ENCODE measurements at places on chromosomes 2 and 18.

DNA sequence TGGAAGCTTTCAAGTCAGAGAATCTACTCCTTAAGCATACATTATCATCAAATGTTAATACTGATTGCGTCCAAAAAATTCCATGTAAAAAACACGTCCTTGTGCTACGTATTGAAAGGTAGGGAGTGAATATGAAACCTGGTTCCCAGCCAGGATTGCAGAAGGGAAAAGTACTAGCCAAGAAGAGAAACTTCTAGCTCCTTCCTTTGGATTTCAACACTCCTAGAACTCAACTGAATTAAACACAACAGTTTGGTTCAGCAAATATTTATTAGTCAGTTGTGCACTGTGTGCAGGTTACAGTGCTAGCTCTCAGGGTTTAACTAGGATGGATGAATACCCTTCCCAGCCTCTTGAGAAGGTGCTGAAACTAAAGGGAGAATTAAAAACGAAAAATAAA, 33.9 kb upstream of the FHL2 start:
- DNase-seq, result no peak

- DNase-seq, result no peak
Measured at GRCh38 chr2:111173856-111174255, 53.1 kb downstream of the BCL2L11 start.

- no peak for DNase-seq
Measured at GRCh38 chr2:28350196-28350595, 42.5 kb upstream of the FOSL2 start.

DNA sequence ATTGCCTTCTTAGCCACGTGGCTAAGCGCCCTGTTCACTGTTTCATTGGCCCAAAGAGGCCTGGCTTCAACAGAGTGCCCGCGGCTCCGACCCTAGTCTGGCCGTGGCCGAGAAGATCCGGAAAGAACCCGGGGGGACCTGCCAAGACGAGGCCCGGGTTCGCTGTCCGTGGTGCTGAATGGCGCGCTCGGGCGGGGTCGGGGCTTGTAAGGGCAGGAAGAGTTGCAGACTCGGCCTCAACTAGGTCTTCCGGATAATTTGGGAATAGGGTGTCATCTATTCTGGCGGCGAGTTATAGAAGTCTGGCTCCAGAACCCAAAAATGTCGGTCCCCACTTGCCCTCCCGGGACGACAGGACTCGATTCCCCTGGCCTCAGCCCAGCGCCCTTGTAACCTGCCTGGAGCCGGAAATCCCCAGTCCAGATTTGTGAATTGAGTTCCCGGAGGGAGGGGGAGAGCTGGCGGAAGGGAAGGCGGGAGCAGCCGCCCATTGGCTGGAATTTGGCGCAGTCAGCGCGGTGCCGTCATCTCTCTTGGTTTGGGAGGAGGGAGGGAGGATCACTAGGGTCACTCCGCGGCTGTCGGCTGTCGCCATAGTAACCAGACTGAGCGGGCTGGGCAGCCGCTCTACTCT, 3.5 kb downstream of the CDK5R2 start:
- no peak for DNase-seq

GRCh38 chr2:16943279-16943958, 277.8 kb upstream of the CYRIA start:
- no peak for DNase-seq
